K562 (cell line): ENCODE measurements at places on chromosomes 5 and 9. TPM values are rescaled to one million over a fixed set of nuclear protein-coding genes. Genes with fewer than 3 reads are reported as not detected.

DNA sequence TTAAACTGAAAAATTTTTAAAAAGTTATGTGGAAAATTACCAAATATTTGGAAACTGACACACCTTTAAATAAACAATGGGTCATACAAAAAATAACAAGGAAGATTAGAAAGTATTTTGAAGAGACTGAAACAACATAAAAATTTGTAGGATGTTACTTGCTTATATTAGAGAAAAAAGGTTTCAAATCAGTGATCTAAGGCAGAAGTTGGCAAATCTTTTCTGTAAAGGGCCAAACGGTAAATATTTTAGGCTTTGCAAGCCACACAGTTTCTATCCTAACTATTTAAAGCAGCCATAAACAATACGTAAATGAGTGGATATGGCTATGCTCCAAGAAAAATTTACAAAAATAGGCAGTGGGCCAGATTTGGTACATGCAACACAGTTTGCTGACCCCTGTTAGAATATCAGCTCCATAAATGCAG is 81.3 kb downstream of the OXCT1 start:
- no peak overlapping the region for H3K4me3 ChIP-seq
- H3K36me3 ChIP-seq, result peaks cover 18% of the 10 kb centered on the region; the same call in 1 of the 3 replicates
- DNase-seq, result no peak
- H3K4me1 ChIP-seq, result no peaks in the 10 kb centered on the region
- H3K27me3 ChIP-seq, result no peaks in the 10 kb centered on the region
- H3K27ac ChIP-seq, result no peak overlapping the region

GRCh38 chr5:116738239-116738614 is 163.6 kb upstream of the SEMA6A start:
- no peaks in the 10 kb centered on the region for H3K27me3 ChIP-seq
- H3K36me3 ChIP-seq, result no peaks in the 10 kb centered on the region
- no peak overlapping the region for H3K27ac ChIP-seq

DNA sequence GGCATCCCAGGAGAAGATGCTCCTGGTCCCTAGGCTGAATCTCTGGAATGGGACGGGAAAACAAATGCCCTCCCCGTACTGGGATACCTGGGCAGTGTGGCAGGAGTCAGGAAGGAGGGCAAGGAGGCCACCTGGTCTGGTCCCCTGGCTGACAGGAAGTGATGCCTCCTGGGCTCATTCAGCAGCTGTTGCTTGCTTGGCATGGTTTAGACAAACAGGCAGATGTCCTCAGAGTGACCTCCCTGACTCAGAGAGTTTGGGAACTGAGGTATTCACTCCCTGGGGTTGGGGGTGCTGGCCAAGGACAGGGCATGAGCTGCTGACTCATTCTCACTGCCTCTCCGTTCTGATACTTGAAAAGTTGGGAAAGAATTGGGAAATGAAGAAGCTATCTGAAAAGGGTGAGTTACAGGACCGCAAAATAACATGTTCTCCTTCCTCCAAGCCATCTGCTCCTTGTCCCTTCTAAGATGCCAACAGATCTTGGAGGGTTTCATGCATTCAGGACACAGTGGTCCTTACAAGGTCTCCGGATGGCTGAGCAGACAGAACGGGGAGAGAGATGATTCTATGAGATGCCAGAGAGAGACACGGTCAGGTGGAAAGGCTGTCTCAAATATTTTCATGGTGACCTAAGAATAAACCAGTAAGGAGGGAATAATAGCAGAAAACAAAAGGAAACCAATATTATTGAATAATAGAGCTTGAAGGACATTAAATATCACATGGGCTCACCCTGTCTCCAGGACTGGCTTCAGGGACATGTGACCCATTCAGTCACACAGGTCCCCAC is 534.5 kb downstream of the BNC2 start:
- H3K27me3 ChIP-seq, result no peaks in the 10 kb centered on the region
- no peaks in the 10 kb centered on the region for H3K4me1 ChIP-seq
- no peak overlapping the region for H3K4me3 ChIP-seq
- no peak for DNase-seq

GRCh38 chr5:6705088-6705487 is 8.1 kb upstream of the TENT4A start:
- no peaks in the 10 kb centered on the region for H3K36me3 ChIP-seq
- H3K27me3 ChIP-seq, result peaks cover 31% of the 10 kb centered on the region
- H3K4me3 ChIP-seq, result no peak overlapping the region
- no peak overlapping the region for H3K27ac ChIP-seq
- no peaks in the 10 kb centered on the region for H3K4me1 ChIP-seq

GRCh38 chr9:121707477-121708424 is 56.3 kb downstream of the DAB2IP start:
- no peaks in the 10 kb centered on the region for H3K27me3 ChIP-seq
- no peak overlapping the region for H3K4me3 ChIP-seq
- H3K27ac ChIP-seq, result no peak overlapping the region
- no peaks in the 10 kb centered on the region for H3K36me3 ChIP-seq
- no peaks in the 10 kb centered on the region for H3K4me1 ChIP-seq

DNA sequence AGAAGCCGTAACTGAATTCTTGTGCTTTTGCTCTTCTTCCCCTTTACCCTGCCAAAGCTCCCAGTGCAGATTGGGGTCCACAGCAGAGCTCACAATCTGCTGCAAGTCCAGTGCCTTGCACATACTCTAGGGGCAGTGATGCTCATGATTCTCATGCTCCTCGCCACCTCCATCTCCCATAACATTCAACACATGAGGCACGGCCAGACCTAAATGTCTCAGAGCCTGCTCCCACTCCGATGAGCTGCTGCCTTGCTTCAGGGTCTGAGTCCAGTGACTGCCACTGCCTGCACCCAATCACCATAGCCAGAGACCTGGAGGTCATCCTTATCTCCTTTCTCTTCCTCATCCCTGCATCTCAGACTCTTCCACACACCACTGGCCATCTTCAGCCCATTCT is 10.5 kb downstream of the CSF1R start:
- DNase-seq, result peak; percentile 40
- no peak overlapping the region for H3K27ac ChIP-seq

- no peaks in the 10 kb centered on the region for H3K4me1 ChIP-seq
- H3K36me3 ChIP-seq, result no peaks in the 10 kb centered on the region
- 0 out of 2 replicates have a peak, but pooled peaks cover 12% of the 10 kb centered on the region for H3K27me3 ChIP-seq
Measured at GRCh38 chr5:134255418-134256150, 29.7 kb upstream of the PPP2CA start.

- no peak for DNase-seq
- H3K27ac ChIP-seq, result no peak overlapping the region
- no peaks in the 10 kb centered on the region for H3K4me1 ChIP-seq
- H3K4me3 ChIP-seq, result no peak overlapping the region
- H3K27me3 ChIP-seq, result no peaks in the 10 kb centered on the region
Measured at GRCh38 chr9:78448960-78449673, 152.2 kb downstream of the PSAT1 start.

DNA sequence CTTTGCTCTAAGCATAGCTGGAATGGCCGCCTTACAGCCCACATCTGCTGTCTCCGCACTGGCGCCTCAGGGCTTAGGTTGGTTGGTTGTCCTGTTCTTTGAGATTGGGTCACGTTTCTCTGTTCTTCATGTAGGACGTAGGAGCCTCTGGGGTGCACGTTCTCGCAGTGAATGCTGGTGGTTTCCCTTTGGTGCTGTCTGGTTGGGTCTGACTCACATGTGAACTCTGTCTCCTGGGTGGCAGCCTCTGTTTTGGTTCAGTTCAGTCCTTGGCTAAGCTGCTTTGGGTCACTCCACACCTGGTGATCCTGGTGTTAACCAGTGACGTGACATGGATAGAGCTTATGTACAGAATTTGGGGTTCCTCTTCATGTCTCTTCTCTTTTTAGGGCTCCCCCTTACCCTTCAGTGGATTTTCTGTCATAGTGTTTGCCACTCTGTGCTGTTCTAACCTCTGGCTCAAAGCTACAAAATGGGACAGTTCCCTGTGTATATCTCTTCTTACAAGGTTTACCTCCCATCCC is 12.6 kb upstream of the LPCAT1 start:
- DNase-seq, result no peak
- no peaks in the 10 kb centered on the region for H3K4me1 ChIP-seq
- peaks cover 27% of the 10 kb centered on the region for H3K27me3 ChIP-seq
- H3K4me3 ChIP-seq, result no peak overlapping the region

- H3K27ac ChIP-seq, result no peak overlapping the region
- no peak overlapping the region for H3K4me3 ChIP-seq
- peaks cover 22% of the 10 kb centered on the region for H3K27me3 ChIP-seq
- no peaks in the 10 kb centered on the region for H3K4me1 ChIP-seq
- no peaks in the 10 kb centered on the region for H3K36me3 ChIP-seq
- no peak for DNase-seq
Measured at GRCh38 chr9:97752274-97752673, 55.1 kb upstream of the XPA start.

DNA sequence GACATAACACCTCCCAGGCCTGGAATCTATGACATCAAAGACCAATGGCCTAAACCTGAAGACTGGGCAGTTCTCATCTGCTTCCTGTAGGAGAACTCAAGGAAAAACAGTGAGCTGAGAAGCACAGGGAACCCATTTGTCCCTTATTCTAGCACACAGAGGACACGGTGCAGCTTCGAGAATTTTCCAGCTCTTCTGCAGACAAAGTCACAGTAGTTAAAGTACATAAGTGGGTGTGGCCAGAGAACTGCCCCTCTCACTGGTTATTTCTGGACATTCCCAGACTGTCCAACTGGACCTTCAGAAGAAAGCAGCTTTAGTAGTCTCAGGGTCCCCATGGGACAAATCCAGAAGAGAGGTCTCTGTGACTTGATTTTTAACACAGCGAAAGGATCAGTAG is 114.6 kb downstream of the KLHL3 start:
- no peak for DNase-seq
- H3K27ac ChIP-seq, result no peak overlapping the region

GRCh38 chr5:116632890-116633289 is 58.3 kb upstream of the SEMA6A start:
- no peak for DNase-seq
- H3K4me1 ChIP-seq, result no peaks in the 10 kb centered on the region
- H3K4me3 ChIP-seq, result no peak overlapping the region
- H3K27ac ChIP-seq, result no peak overlapping the region
- no peaks in the 10 kb centered on the region for H3K36me3 ChIP-seq

DNA sequence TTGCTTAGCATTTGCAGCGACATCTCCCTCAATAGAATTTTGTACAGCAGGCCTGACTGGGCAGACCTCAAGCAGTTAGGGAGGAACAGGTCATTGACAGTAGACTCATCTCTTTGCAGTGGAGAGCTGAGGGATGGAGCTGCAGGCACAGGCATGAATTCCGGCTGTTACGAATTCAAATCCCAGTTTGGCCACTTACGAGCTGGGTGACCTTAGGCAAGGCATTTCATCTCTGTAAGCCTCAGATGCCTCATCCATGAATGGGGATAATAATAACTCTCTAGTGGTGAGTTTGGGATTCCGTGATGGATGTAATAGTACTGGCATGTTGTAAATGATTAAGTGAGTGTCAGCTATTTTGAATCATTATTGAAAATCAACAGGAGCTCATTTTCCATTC is 195.3 kb downstream of the SEMA6A start:
- H3K4me3 ChIP-seq, result no peak overlapping the region
- no peak for DNase-seq
- H3K27me3 ChIP-seq, result no peaks in the 10 kb centered on the region
- no peaks in the 10 kb centered on the region for H3K4me1 ChIP-seq
- H3K27ac ChIP-seq, result no peak overlapping the region

- H3K4me1 ChIP-seq, result no peaks in the 10 kb centered on the region
- H3K36me3 ChIP-seq, result no peaks in the 10 kb centered on the region
- no peak overlapping the region for H3K4me3 ChIP-seq
- no peak for DNase-seq
- no peak overlapping the region for H3K27ac ChIP-seq
Measured at GRCh38 chr5:141003791-141004611, 37.7 kb downstream of the PCDHAC2 start.

GRCh38 chr5:173795601-173796000 is 92.5 kb upstream of the CPEB4 start:
- H3K4me3 ChIP-seq, result no peak overlapping the region
- DNase-seq, result no peak
- no peaks in the 10 kb centered on the region for H3K36me3 ChIP-seq
- H3K27me3 ChIP-seq, result no peaks in the 10 kb centered on the region
- no peak overlapping the region for H3K27ac ChIP-seq

GRCh38 chr5:38555354-38556087 is 925 bp downstream of the LIFR start:
- H3K27me3 ChIP-seq, result no peaks in the 10 kb centered on the region
- H3K36me3 ChIP-seq, result no peaks in the 10 kb centered on the region
- DNase-seq, result no peak
- H3K4me1 ChIP-seq, result peaks cover 14% of the 10 kb centered on the region

GRCh38 chr5:126863402-126863801 is 86.5 kb downstream of the LMNB1 start:
- 0 out of 3 replicates have a peak, but pooled peaks cover 6% of the 10 kb centered on the region for H3K4me1 ChIP-seq
- H3K27me3 ChIP-seq, result no peaks in the 10 kb centered on the region
- no peak overlapping the region for H3K4me3 ChIP-seq
- peak; percentile 32 for DNase-seq
- no peak overlapping the region for H3K27ac ChIP-seq

DNA sequence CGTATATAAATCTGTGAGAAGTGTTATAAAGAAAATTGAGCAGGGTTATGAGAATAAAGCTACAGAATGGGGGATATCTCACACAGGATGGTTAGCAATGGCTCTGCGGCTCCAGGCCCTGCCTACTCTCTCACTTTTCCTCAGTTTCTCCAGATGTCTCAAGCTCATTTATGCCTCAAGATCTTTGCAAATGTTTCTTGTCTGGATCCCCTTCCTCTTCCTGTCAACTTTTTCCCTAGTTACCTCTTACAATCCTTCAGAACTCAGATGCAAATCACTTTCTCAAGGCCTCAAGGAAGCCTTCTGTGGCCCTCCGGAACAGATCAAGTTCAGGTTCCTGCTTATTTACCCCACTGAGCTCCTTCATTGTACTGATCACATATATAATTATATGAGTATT is 386.4 kb downstream of the RAB3C start:
- no peaks in the 10 kb centered on the region for H3K4me1 ChIP-seq
- no peak overlapping the region for H3K27ac ChIP-seq
- no peak for DNase-seq
- H3K4me3 ChIP-seq, result no peak overlapping the region

GRCh38 chr9:81182431-81182830 is 506.9 kb downstream of the TLE1 start:
- no peaks in the 10 kb centered on the region for H3K36me3 ChIP-seq
- no peaks in the 10 kb centered on the region for H3K27me3 ChIP-seq

DNA sequence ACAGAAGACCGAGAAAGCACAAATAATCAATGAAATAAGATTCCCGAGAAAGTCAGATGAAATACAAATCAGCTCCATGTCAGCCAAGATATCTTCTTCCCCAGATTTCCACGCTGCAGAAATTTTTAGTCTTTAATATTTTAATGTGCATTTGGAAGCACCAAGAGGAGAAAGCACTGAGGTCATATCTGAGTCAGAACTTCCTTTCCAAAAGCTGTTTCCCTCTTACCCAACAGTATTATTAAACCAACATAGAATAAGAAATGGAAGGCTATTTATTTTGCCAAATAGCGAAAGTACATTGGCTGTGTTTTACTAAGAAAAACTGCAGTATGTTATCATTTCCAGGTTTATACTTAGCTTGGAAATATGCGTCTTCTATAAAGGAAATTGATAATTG is 772.1 kb upstream of the CDH9 start:
- H3K27ac ChIP-seq, result no peak overlapping the region
- no peak overlapping the region for H3K4me3 ChIP-seq
- H3K27me3 ChIP-seq, result no peaks in the 10 kb centered on the region
- DNase-seq, result no peak
- no peaks in the 10 kb centered on the region for H3K4me1 ChIP-seq

C5orf63 gene
- 4.3 and 5.1 TPM in 2 replicates for polyA plus RNA-seq

PCA3 gene
- polyA plus RNA-seq, result not detected in 2 replicates

SLC4A9 gene
- not detected in 2 replicates for polyA plus RNA-seq

VCAN gene
- polyA plus RNA-seq, result 0.01 and 0.40 TPM in 2 replicates

SLC46A2 gene
- polyA plus RNA-seq, result not detected in 2 replicates

GRXCR2 gene
- not detected in 2 replicates for polyA plus RNA-seq

TRIM32 gene
- polyA plus RNA-seq, result 3.5 and 3.6 TPM in 2 replicates

CXCL14 gene
- polyA plus RNA-seq, result not detected in 2 replicates

ERAP2 gene
- polyA plus RNA-seq, result 0.27 and 4.0 TPM in 2 replicates
